Stimulated activated CD4-positive, alpha-beta T cell treated with anti-CD3 and anti-CD28 coated beads, TNF-alpha, amount 100 ng/mL, for 4 hours (primary cell): ENCODE measurements at places on chromosomes 2 and 18.

DNA sequence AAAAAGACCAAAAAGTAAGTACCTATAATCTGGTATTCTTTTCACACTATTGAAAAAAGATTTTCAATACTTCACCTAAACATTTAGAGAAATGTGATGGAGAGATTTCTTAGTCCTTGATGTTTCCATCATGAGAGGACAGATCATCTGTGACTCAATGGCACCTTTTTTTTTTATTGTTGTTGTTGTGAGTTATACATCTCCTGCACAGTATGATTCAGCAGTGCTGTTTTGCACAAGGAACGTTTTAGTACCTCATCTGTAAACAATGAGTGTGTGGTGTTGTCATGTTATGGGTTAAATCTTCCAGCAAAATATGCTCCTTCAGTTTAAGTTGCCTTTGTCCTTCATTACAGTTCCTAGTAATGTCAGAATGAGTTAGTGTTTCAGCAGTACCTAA lies 2.2 kb downstream of the KIAA1328 start:
- no peak for DNase-seq

DNA sequence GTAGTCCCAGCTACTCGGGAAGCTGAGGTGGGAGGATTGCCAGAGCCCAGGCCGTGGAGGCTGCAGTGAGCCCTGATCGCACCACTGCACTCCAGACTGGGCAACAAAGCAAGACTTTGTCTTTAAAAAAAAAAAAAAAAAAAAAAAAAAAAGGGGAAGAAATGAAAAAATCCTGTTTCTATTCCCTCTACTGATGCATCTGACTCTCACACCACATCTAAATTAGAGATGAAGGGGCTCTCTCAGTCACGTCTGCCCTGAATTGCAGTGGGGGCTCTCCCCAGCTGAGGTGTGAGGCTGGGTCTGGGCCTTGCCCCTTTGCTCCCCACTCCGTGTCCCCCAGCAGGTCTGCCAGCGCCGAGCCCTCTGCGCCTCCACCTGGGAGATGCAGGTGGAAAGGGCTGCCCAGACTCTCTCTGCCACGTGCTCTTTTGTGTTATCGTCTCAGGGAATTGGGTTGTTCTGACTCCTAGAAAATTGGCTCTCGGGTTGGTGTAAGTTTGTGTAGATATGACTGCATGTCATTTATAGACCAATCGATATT lies 30.2 kb downstream of the TRAPPC12 start:
- no peak for DNase-seq

DNA sequence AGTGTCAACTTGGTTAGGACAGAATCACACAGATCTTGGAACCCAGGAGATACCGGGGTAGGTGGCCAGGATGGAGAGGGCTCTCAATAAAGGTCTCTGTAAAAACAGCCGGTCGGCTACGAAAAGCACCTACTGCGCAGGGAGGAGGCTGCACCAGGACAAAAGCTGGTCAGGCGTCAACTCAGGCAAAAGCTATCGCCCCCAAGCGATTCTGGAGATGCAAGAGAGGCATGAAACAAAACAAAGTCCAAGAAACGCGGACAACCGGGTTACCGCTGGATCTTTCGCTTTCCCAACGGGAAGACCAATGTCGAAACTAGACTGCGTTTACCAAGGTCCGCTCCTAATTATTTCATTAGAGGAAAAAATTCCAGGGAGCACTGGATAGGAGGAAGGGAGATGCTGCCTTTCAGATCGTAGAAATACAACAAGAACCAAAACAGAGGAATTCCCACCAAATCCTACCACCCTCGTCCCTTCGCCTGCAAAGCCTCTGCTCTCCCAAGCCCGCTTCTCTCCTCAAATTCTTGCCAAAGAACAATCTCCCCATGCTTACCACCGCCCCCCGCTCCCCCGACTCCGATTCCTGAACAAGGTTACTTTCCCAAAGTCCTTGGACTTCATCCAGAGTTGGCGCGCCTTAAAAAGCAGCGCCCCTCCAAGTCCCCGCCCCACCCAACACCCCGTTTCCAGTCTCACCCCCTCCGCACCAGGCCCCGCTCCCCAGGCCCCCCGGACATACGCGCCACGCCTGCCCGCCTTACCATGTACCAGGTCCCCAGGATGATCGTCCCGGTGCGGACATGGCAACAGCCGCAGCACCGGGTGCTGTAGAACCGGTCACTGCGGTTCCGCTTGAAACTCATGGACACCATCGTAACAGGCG lies 539 bp downstream of the LAPTM4A start:
- no peak for DNase-seq

DNA sequence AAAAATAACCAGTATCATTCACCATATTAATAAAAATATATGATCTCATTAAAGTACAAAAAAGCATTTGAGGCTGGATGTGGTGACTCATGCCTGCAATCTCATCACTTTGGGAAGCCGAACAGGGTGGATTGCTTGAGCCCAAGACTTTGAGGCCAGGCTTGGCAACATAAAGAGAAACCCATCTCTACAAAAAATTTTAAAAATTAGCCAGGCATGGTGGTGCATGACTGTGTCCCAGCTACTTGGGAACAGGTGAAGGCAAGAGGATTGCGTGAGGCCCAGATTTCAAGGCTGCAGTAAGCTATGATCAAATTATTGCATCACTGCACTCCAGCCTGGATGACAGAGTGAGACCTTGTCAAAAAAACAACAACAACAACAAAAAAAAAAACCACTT lies 75.9 kb downstream of the RAD51AP2 start:
- DNase-seq: no peak

- no peak for DNase-seq
Measured at GRCh38 chr2:233944269-233944668, 27.1 kb downstream of the TRPM8 start.

DNA sequence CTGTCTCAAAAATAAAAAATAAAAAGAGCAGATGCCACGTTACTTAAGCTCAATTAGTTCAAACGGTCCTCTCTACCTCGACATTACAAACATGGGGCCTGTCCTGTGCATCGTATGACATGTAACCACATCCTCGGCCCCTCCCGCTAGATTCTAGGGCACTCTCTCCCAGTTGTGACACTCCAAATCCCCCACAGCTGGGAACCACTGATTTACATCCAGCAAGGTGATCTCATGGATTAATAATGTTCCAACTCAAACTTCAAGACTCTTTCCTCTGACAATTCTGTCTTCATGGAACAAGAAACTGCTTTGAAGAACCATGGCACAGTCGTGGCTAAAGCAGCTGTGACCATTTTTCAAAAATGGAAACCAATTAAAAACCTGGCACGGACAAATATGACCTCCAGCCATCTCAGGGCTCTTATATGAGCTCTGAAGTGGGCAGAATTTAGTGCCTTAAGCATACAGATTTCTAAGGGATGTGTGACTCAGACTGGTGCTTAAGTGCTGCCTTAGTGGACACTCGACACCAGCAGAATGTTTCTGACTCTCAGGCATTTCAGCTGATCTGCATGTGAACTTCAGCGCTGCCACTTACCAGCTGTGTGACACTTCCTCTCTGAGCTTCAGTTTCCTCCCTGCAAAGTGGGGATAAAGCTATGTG lies 31.7 kb upstream of the ASAP2 start:
- DNase-seq: no peak

DNA sequence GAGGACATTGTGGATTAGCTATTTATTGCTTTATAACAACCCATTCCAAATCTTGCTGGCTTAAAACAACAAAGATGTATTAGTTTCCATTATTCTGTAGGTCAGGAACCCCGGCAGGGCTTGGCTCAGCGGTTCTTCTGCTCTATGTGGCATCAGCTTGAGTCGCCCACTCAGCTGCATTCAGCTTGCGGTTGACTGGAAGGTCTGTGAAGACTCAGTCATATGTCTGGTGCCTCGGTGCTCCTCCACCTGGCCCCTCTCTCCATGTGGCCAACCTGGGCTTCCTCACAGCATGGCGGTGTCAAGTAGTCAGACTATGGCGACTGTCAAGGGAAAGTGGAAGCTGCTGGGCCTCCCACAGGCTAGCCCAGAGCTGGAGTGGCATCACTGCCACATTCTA lies 48.6 kb downstream of the EMILIN2 start:
- DNase-seq: no peak

GRCh38 chr2:88018909-88019308 lies 2.6 kb upstream of the RNU2-63P start:
- DNase-seq: no peak

DNA sequence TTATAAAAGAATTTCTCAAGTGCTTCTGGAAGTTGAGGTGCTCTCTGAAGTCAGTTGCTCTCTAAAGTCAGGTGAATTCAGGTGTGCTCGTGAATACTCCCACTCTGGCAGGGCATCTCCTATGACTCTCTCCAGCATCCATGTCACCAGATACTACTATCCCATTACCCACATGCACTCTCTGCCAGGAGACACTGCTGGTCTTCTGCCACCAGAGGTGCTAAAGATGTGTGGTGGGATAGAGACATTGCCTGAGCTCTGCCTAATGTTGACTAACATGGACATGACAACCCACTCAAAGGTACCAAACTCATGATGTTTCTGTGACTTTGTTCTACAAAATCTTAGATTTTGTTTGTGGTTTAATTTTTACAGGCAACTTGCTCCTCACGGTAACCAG lies 106.4 kb upstream of the HNRNPA3 start:
- DNase-seq: no peak

DNA sequence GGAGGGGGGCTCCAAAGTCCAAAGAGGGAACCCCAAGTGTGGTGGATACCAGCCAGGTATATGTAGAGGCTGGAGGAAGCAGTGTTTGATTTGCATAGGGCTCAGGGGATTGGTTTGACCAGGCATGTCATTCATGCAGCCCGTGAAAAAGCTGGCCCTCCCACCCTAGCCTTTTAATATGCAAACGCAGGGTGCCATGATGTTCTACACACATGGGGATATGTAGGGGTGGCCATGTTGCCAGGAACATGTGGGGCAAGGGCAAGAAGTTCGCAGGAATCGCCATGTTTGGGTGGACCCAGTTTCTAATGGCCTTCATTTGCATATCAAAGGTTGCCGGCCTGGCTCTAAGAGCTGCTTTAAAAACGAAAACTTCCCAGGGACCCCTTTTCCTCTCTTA lies 33.6 kb downstream of the B3GNT7 start:
- no peak for DNase-seq

DNA sequence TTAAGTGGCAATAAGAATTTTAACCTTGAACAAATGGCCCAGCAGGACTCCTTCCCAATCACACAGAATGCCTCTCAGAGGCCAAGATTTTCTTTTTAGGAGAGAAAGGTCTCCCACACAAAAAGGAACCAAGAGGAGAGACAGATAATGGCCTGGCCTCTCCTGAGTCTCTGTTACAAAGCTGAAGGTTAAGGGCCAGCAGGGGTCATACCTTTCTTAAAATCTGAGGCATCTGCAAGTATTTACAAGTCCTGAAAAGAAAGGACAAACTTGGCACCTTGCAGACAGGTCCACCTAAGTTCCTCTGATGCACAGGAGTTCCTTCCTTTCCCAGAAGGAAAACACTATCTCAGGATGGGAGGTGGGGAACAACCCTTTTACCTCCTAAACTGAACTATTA lies 142.3 kb downstream of the TMEM163 start:
- no peak for DNase-seq

DNA sequence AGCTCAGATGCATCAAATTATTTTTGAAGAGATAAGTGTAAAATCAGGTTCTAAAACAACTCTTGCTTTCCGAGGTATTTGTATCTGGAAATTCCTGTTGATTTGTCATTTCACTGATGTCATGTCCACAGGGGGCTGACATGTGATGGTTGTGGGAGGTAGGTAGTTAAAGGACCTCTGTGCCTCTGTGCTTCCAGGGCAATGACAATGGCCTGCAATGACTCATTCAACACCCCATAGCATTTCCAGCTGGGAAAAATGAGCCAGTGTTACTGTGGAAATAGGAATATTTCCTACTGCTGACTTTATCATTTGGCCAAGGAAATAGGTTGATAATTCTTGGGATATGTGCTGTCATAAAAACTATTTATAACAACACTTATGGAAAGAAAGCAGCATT lies 86.2 kb upstream of the CCDC195 start:
- DNase-seq: no peak

- no peak for DNase-seq
Measured at GRCh38 chr2:184370954-184371353, 227.4 kb upstream of the ZNF804A start.

GRCh38 chr18:26190506-26190905 lies 35.7 kb upstream of the TAF4B start:
- DNase-seq: no peak

GRCh38 chr2:16186661-16187481 lies 246.5 kb downstream of the MYCN start:
- no peak for DNase-seq

GRCh38 chr2:230170532-230170931 lies 49.3 kb downstream of the SP110 start:
- DNase-seq: no peak

DNA sequence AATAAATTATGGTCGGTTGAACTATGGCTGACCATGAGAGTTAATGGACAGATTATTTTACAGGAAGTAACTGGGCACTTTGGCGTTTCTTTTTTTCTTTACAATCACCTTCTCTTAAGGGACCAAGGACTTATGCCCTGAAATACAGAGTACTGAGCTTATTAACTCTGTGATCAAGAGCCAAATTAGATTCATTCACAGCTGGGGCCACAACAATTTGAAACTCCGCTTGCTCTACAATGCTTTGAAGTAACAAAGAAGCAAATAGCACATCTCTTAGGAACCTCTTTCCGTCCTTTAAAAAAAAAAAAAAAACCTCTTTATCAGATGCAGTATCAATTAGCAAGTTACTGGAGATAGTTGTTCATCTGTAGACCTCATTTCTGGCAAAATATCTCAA lies 112.0 kb downstream of the LYPD6 start:
- no peak for DNase-seq

GRCh38 chr2:54672590-54673456 lies 50.6 kb upstream of the EML6 start:
- no peak for DNase-seq

DNA sequence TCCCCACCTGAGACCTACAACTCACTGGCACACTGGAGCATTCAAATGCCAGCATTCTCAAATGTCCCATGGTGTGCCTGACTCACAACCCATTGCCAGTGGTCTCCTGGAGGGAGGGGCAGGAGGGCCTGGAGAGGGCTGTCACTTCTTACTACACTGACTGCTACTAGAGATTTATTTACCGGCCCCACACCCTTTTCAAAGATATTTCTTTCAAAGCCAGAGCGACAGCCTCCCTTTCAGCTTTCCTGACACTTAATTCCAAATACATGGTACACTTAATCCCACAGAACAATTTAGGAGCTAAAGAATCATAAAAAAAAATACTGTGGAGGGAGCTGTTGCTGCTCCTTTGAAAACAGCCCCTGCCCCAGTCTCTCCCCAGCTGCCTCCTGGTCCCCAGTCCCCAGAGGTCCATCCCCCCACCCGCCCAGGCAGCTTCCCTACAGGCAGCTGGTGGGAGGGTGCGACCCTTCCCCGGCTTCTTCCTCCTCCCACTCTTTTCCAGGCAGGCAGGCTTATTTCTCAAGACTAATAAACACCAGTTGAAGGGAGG lies 129.1 kb upstream of the SMAD2 start:
- no peak for DNase-seq
